ENCODE measurements at places on chromosomes 12 and 14. TPM values are rescaled to one million over a fixed set of nuclear protein-coding genes. Genes with fewer than 3 reads are reported as not detected.

The SPSB2 gene
- total RNA-seq: 3.3 TPM

The SPX gene
- not detected for total RNA-seq

The PPP4R4 gene
- total RNA-seq: 3.5 TPM

The INHBC gene
- 0.33 TPM for total RNA-seq

The CMTM5 gene
- not detected for total RNA-seq

The TCL1B gene
- total RNA-seq: not detected

The FBLN5 gene
- 1.2 TPM for total RNA-seq

The KRT74 gene
- total RNA-seq: 0.34 TPM

The PRPH gene
- total RNA-seq: 0.56 TPM

The GPR68 gene
- 2.9 TPM for total RNA-seq

The ARHGEF40 gene
- 1.2 TPM for total RNA-seq

The PHETA1 gene
- 1.3 TPM for total RNA-seq

The NGB gene
- total RNA-seq: not detected

The CLEC7A gene
- 2.5 TPM for total RNA-seq

The SERPINA9 gene
- total RNA-seq: not detected

The GLIPR1 gene
- 47.7 TPM for total RNA-seq

The NOP9 gene
- total RNA-seq: 27.5 TPM

The SLC6A12 gene
- total RNA-seq: not detected

The ANG gene
- total RNA-seq: 0.92 TPM

The CIDEB gene
- total RNA-seq: 7.4 TPM

The TRPV4 gene
- not detected for total RNA-seq

The DNAH10 gene
- 0.17 TPM for total RNA-seq

The ENO2 gene
- total RNA-seq: 103 TPM

The BEST3 gene
- not detected for total RNA-seq

The PKP2 gene
- 0.22 TPM for total RNA-seq

All from CD4-positive, alpha-beta T cell (primary cell).